Cerebellar cortex (tissue), 1 donor: ENCODE measurements at places on chromosomes 12 and 14.

GRCh38 chr12:93078059-93078458, 149.0 kb upstream of the EEA1 start:
- no peak for DNase-seq

- peak; percentile 52 for DNase-seq
Measured at GRCh38 chr12:106767206-106767605, 7.3 kb upstream of the RIC8B start.

GRCh38 chr14:39320318-39320717, 86.6 kb downstream of the MIA2 start:
- DNase-seq: no peak

DNA sequence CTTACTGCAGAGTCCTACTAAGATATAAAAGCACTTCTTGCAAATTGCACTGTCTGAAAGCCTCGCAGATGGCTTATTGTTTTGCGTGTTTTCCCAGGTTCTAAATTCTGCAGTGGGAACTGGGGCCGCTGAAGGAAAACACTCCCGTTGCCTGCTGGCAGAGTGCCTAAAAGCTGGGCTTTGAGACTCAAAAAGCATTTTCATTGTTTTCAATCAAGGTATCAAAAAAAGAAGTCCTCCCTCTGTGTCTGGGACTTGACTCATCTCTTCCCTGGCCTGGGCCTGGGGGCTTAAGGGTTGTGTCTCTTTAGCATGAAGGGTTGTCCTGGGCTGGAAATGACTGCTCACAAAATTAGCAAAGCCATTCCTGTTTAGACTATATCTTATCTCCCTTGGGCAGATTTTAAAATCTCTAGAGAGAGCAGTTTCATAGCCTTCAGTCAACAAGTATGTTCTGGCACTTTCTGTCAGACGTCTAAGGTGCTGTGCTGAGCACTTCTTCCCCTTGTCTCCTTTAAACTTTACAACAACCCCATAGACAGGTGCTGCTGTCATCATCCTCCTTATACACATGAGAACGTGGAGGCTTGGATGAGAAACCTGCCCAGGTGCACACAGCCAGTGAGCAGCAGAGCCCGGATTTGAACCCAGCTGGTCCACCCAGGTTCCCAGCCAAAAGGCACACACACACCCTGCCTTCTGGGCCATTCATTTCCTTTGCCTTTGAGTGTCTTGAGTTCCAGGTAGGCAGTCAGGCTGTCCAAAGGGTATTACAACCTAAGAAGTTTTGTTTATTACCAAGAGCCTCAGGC, 31.1 kb downstream of the ELK3 start:
- peak; percentile 68 for DNase-seq
